ENCODE measurements at places on chromosomes 7 and 10. TPM values are rescaled to one million over a fixed set of nuclear protein-coding genes. Genes with fewer than 3 reads are reported as not detected.

GRCh38 chr10:7410301-7410861 is 453 bp downstream of the SFMBT2 start:
- H3K4me3 ChIP-seq = peak overlapping the region; percentile 87
- H3K27ac ChIP-seq = no peak overlapping the region
- no peaks in the 10 kb centered on the region for H3K36me3 ChIP-seq
- H3K4me1 ChIP-seq = peaks cover 48% of the 10 kb centered on the region

DNA sequence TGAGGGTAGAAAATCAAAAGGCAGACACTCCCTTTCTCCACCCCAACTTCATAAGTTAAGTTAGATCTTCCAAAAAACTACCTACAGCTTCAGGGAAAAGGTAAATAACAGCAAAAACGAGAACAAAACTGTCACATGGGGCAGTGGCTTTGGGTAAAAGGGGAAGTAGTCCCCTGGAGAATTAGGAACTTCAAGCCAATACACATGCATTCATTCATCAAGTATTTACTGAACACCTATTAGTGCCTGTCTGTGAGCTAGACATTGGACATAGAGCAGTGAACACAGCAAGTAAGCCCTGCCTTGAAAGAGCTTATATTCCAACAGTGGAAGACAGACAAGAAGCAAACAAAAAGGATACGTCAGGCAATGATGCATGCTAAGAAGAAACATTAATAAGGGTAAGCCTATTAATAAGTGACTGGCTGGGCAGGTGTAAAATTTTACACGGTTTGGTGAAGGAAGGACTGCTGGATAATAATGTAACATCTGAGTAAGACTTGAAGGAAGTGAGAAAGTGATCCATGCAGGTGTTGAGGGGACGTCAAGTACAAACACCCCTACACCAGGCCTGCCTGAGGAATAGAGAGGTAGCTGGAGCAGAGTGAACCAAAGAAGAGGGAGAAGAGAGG is 69.6 kb upstream of the RAPGEF5 start:
- H3K27ac ChIP-seq = no peak overlapping the region
- DNase-seq = no peak
- H3K27me3 ChIP-seq = no peaks in the 10 kb centered on the region

- no peaks in the 10 kb centered on the region for H3K36me3 ChIP-seq
- H3K27me3 ChIP-seq = no peaks in the 10 kb centered on the region
- no peak overlapping the region for H3K4me3 ChIP-seq
- no peak for DNase-seq
These were observed 7.8 kb upstream of the ZYX start for GRCh38 chr7:143373255-143373794.

The PDE6C gene
- not detected for total RNA-seq

The CFAP46 gene
- 0.35 TPM for total RNA-seq

GRCh38 chr10:119253433-119254174 is 46.2 kb downstream of the GRK5 start:
- H3K4me1 ChIP-seq = no peaks in the 10 kb centered on the region
- H3K27me3 ChIP-seq = no peaks in the 10 kb centered on the region

DNA sequence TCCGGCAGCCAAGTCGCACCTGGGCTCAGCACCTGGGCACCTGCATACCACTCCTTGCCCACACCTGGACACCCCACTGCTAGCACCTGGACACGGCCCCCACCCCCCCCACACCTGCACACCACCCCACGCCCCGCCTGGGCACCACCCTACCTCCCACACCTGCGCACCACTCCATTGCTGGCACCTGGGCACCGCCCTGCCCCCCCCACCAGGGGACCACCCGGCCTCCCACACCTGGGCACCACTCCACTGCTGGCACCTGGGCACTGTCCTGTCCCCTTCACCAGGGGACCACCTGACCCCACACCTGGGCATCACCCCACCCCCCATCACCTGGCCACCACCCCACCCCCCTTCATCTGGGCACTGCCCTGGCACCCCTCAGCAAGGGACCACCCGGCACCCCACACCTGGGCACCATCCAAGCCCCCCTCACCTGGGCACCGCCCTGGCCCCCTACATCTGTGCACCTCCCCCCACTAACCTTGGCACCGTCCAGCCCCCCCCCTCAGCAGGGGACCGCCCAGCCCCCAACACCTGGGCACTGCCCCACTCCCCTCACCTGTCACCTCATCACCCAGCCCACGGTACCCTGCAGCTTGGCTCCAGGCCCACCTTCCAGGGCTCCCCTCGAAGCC is 33.8 kb upstream of the RNF32 start:
- no peak overlapping the region for H3K27ac ChIP-seq
- no peak for DNase-seq
- peaks cover 12% of the 10 kb centered on the region for H3K4me1 ChIP-seq

The RARRES2 gene
- not detected for total RNA-seq

The SFTPA1 gene
- not detected for total RNA-seq

- no peaks in the 10 kb centered on the region for H3K36me3 ChIP-seq
- H3K4me3 ChIP-seq = no peak overlapping the region
- no peaks in the 10 kb centered on the region for H3K27me3 ChIP-seq
- H3K27ac ChIP-seq = no peak overlapping the region
These were observed 96.1 kb downstream of the TPST1 start for GRCh38 chr7:66301249-66301648.

DNA sequence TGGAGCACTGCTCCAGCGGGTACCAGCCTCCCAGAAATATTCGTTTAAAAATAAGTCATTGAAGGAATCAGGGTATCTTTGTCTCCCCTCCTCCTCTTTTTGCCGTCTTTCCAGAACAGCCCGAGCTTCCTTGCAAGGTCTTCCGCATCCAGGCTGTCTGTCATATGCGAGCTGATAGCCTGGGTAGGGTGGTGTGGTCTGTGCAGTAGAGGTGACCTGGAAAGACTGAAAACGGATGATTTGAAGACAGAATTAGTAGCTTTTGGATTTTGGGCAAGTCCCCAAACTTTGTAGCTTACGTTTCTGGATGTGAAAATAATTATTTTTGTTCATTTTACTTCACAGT is 480 bp downstream of the VPS50 start:
- no peaks in the 10 kb centered on the region for H3K27me3 ChIP-seq
- H3K27ac ChIP-seq = peak overlapping the region; percentile 46
- H3K4me3 ChIP-seq = peak overlapping the region; percentile 73

DNA sequence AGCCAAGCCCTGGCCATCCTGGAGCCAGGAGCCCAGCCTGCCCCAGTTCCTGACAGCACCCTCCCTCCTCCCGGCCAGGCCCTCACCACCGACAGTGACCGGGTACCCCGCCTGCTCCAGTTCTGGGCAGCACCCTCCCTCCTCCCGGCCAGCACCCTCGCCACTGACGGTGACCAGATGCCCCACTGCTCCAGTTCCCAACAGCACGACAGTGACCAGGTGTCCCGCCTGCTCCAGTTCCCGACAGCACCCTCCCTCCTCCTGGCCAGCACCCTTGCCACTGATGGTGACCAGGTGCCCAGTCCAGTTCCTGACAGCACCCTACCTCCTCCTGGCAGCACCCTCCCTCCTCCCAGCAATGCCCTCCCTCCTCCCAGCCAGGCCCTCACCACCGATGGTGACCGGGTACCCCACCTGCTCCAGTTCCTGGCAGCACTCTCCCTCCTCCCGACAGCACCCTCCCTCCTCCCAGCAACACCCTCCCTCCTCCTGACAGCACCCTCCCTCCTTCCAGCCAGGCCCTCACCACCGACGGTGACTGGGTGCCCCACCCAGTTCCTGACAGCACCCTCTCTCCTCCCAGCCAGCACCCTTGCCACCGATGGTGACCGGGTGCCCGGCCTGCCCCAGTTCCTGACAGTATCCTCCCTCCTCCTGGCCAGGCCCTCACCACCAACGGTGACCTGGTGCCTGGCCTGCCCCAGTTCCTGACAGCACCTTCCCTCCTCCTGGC is 40.3 kb downstream of the VIPR2 start:
- DNase-seq = no peak
- peaks cover 4% of the 10 kb centered on the region for H3K4me1 ChIP-seq
- no peak overlapping the region for H3K4me3 ChIP-seq
- H3K27me3 ChIP-seq = no peaks in the 10 kb centered on the region
- no peaks in the 10 kb centered on the region for H3K36me3 ChIP-seq

Measured in natural killer cell (primary cell).